Amniotic epithelial cell (primary cell): ENCODE measurements at places on chromosomes 12 and 14.

DNA sequence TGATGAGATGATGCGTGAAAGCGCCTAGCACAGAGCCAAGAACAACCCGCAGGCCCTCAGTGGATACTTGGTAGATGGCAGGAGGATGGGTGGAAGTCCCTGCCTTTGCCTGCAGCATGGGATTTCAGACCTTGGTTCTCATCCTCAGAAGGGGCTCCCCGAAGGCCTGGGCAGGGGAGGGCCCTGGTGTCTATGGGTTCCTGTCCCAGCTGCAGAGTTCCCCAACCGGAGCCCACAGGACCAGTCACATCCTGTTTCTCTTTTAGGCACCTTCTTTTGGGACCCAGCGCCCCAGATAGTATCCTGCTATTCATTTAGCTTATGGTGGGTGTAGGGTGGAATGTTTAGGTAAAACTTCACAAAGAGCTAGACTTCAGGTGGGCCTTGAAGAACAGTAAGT is 55.5 kb downstream of the CALM1 start:
- no peak for DNase-seq

- peak; percentile 97 for DNase-seq
These were observed 23.7 kb downstream of the HEBP1 start for GRCh38 chr12:12976366-12976765.

GRCh38 chr14:69613312-69614073 is 2.1 kb downstream of the SUSD6 start:
- DNase-seq: no peak

DNA sequence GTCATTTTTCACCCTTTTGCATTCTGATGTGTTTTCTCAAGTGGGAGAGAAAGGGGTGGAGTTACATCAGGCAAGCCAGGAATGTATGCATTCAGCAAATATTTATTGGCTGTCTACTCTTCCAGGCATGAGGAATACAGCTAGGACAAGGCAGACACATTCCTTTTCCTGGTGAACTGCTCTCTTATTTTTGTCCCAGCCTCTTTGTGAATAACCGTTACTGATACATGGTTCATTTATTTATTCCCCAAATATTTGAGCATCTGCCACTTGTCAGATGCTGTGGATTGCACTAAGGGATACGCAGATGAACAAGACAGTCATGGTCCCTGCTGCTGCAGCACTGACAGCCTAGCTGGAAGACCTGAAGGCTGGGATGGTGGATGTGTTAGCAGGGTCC is 6.1 kb downstream of the PELI2 start:
- DNase-seq: no peak
